KBM-7 (cell line): ENCODE measurements at places on chromosomes 5 and 9.

DNA sequence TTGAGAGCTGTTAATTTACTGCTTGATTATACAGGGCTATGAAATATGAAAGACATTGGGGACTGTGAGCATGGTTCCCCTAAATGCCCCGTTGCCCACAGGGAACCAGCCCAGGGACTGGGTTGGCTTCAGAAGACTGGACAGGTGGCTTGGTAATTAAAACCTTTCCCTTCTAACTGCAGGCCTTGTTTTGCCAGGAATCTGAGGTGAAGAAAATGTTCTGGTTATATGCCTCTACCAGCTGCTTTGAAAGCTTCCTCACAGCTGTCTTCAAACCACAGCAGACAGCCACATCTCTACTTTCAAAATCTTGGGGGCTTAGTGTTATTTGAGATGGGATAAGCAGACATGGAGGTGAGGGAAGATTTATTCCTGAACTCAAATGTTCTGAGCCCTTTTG is 153.3 kb upstream of the SPRY4 start:
- no peak for DNase-seq

- peak; percentile 78 for DNase-seq
Measured at GRCh38 chr9:92140074-92140753, 25.0 kb upstream of the SPTLC1 start.

GRCh38 chr5:139407517-139407916 is 3.6 kb upstream of the SPATA24 start:
- DNase-seq, result peak; percentile 67

GRCh38 chr5:35061211-35061770 is 13.5 kb upstream of the AGXT2 start:
- DNase-seq, result no peak

GRCh38 chr9:81814794-81815464 is 113.3 kb upstream of the SPATA31D4 start:
- no peak for DNase-seq

DNA sequence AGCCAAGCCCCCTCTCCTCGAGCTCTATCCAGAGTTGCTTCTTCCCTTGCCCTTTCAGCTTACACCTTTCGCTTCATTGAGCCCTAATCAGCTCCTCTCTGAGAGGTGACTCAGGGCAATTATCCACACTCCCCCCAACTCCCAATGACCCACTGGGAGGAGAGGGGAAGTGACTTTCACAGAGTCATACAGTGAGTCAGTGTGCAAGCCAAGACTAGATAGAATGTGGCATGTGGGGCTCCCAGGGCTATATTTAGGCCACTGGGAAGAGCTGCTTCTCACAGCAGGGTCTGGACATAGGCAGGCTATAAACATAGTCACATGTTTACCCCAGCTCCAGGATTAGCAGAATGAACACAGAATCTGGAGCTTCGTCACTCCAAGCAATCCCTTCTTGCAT is 57.4 kb downstream of the NRG2 start:
- DNase-seq, result peak; percentile 36

- no peak for DNase-seq
Measured at GRCh38 chr9:5122516-5122915, 62.9 kb downstream of the INSL6 start.

DNA sequence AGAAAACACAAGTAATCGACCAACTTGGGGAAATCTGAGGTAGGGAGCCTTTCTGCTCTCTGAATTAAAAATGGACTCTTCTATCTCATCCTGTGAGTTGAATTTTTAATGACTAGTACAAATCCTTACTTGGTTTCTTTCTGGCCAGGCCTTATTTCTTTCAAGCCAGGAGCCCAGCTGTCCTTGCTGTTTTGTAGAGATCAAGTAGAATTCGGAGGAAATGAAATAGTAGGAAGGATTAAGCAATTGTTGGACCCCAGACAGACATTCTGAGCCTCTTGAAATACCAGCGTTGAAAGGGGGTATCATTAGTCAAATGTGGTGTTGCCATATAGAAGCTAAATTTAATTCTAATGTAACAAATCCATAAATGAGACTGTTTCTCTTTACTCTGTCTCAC is 53.7 kb upstream of the SMIM15 start:
- DNase-seq, result no peak

DNA sequence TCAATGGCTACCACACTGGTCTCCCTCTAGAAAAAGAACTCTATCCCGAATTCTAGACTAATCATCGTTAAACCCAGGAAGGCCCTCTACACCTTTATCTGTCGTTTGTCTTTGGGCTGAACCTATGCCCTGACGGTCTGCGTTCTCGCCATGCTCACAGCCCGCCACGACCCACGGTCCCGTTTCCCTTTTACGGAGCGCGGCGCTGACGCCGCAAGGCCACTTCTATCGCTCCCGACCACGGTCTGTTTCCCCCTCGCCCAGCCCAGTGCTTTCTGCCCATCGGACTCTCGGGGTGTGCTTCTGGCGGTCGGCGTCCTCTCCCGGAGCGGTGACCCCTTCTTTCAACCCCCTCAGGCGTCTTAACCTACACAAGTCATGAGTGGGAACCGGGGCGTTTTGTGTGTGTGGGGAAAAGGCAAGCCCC is 974 bp downstream of the C9orf40 start:
- peak; percentile 47 for DNase-seq

- DNase-seq, result no peak
Measured at GRCh38 chr9:113787871-113788270, 88.2 kb upstream of the ZNF618 start.

DNA sequence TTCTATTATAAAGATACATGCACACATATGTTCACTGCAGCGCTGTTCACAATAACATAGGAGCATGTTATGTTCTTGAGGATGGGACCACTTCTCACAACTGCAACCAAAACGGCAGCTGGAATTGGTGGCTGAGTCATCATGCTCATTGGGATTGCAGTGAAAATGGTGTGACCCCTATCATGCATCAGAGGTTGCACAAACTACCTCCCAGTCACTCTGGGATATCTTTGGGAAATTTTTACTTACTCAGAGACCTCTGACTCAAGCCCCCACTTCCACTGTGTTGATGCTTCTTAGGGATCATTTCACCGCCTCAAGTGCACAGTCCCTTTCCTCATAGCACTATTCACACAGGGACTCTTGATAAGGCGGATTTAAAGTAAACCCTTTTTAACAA is 474.1 kb downstream of the BNC2 start:
- no peak for DNase-seq

- no peak for DNase-seq
Measured at GRCh38 chr9:35000535-35001284, 11.2 kb downstream of the DNAJB5 start.

DNA sequence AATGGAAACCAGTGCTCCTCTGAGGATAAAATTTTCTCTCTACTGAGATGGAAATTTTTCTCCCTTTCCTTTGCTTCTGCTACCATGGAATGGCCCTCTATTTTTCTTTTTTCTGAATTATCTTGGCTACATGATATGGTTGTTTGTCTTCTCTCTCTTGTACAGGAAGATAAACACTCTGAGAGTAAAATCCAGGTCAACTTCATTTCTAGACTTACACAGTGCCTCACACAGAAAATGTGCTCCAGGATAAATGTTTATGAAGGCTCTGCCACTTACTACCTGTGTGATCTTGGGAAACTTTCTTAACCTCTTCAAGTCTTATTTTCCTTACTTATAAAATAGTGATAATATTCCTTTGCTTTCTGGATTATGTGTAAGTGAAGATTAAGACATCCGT is 153.9 kb downstream of the PRELID2 start:
- no peak for DNase-seq
